ENCODE measurements at places on chromosomes 13 and 19. TPM values are rescaled to one million over a fixed set of nuclear protein-coding genes. Genes with fewer than 3 reads are reported as not detected.

DNA sequence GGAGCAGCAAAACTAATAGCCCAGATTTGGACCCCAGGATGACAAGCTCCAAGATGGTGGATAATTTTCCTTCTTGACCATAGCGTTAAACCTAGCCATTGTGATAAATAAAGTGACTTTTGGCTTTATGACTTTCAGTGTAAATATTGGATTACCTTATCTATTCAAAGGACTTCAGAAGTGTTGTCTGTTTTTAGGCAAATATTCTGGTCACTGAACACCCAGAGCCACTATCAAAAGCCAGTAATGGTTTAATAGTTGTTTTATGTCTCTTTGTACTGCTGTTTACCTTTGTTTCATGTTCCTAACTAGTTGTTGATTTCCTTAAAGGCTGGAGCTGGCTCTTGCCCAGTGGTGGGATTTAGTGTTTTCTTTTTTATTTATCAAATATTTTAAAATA, 81.6 kb downstream of the FGF9 start:
- no peaks in the 10 kb centered on the region for H3K36me3 ChIP-seq
- no peak overlapping the region for H3K4me3 ChIP-seq
- DNase-seq, result no peak
- H3K4me1 ChIP-seq, result peaks cover 14% of the 10 kb centered on the region
- no peak overlapping the region for H3K27ac ChIP-seq

ATXN8OS gene
- not detected for total RNA-seq

GRCh38 chr19:7783991-7784423, 21.0 kb downstream of the CLEC4M start:
- no peaks in the 10 kb centered on the region for H3K4me1 ChIP-seq
- H3K27me3 ChIP-seq, result no peaks in the 10 kb centered on the region
- H3K4me3 ChIP-seq, result no peak overlapping the region
- no peaks in the 10 kb centered on the region for H3K36me3 ChIP-seq

GRCh38 chr19:18768997-18769891, 21.9 kb downstream of the COMP start:
- H3K36me3 ChIP-seq, result no peaks in the 10 kb centered on the region
- H3K4me1 ChIP-seq, result no peaks in the 10 kb centered on the region
- no peak for DNase-seq
- H3K4me3 ChIP-seq, result no peak overlapping the region

GRCh38 chr19:1206864-1207450, 1.4 kb downstream of the STK11 start:
- peak overlapping the region; percentile 70 for H3K4me3 ChIP-seq
- peaks cover 39% of the 10 kb centered on the region for H3K4me1 ChIP-seq
- peak; percentile 54 for DNase-seq

SIGLEC11 gene
- 1.2 TPM for total RNA-seq

CGB8 gene
- total RNA-seq, result not detected

RXFP2 gene
- not detected for total RNA-seq

DNA sequence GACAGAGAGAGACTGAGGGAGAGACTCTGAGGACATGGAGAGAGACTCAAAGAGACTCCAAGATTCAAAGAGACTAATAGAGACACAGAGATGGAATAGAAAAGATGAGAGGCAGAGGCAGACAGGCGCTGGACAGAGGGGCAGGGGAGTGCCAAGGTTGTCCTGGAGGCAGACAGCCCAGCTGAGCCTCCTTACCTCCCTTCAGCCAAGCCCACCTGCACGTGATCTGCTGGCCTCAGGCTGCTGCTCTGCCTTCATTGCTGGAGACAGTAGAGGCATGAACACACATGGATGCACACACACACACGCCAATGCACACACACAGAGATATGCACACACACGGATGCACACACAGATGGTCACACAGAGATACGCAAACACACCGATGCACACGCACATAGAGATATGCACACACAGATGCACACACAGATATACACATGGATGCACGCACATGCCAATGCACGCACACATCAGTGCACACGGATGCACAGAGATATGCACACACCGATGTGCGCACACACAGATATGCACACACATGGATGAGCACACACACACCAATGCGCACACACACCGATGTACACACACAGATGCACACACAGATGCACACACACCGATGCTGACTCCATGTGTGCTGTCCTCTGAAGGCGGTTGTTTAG, 3.3 kb upstream of the F10 start:
- no peak for DNase-seq
- H3K4me1 ChIP-seq, result peaks cover 7% of the 10 kb centered on the region
- no peak overlapping the region for H3K27ac ChIP-seq
- H3K4me3 ChIP-seq, result no peak overlapping the region
- no peaks in the 10 kb centered on the region for H3K27me3 ChIP-seq

DNA sequence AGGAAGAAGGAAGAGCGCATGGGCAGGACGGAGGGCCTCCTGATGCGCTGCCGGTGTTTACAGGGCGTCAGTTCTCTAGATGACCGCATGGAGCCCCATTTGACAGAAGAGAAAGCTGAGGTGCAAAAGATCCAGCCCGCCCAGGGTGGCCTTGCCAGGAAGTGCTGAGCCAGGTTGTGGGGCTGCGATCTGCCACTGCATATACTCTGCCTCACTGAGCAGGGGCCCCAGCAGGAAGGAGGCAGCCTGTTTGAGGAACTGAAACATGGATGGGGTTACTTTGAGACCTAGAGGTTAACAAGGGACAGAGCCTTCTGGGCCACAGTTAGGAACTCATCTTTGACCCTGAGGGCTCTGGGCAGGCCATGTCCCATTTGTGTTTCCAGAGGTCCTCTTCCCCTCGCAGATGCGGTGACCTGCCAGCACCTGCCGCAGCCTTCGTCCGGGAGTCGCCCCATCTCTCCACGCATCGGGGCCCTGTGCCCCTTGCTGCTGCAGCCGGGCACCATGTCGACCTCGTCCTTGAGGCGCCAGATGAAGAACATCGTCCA, 3.2 kb downstream of the EPN1 start:
- no peaks in the 10 kb centered on the region for H3K27me3 ChIP-seq
- no peak for DNase-seq
- H3K4me1 ChIP-seq, result peaks cover 53% of the 10 kb centered on the region
- no peak overlapping the region for H3K4me3 ChIP-seq
- H3K27ac ChIP-seq, result peak overlapping the region; percentile 29

GRCh38 chr19:17659996-17660395, 28.2 kb downstream of the UNC13A start:
- H3K27me3 ChIP-seq, result no peaks in the 10 kb centered on the region
- H3K27ac ChIP-seq, result no peak overlapping the region
- no peak for DNase-seq
- no peak overlapping the region for H3K4me3 ChIP-seq
- no peaks in the 10 kb centered on the region for H3K4me1 ChIP-seq

DNA sequence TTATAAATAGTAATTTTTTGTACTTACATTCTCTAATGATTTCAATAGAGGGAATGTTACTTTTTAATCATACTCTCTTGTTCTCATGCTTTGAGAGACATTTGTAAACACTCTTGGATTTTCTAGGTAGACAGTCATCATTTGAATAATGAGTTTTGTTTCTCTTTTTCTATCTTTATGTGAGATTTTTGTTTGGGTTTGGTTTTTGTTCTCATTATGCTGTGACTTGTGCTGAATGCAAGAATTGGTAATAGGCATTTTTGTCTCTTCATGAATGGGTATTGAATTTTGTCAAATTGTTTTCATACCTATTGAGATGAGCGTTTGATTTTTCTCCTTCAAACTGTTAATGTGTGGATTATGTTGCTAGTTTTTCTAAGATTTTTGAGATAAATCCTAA, 56.8 kb upstream of the GPR183 start:
- no peaks in the 10 kb centered on the region for H3K36me3 ChIP-seq
- no peak overlapping the region for H3K4me3 ChIP-seq
- no peak overlapping the region for H3K27ac ChIP-seq

- no peaks in the 10 kb centered on the region for H3K4me1 ChIP-seq
- peak overlapping the region; percentile 60 for H3K4me3 ChIP-seq
- no peak overlapping the region for H3K27ac ChIP-seq
- H3K36me3 ChIP-seq, result no peaks in the 10 kb centered on the region
- DNase-seq, result no peak
- no peaks in the 10 kb centered on the region for H3K27me3 ChIP-seq
Observed at GRCh38 chr19:36973844-36974195, 57.7 kb downstream of the ZNF568 start.

- peaks cover 38% of the 10 kb centered on the region for H3K36me3 ChIP-seq
- peak; percentile 86 for DNase-seq
- H3K4me1 ChIP-seq, result peaks cover 53% of the 10 kb centered on the region
- H3K27ac ChIP-seq, result peak overlapping the region; percentile 92
- peak overlapping the region; percentile 3 for H3K4me3 ChIP-seq
- H3K27me3 ChIP-seq, result no peaks in the 10 kb centered on the region
Observed at GRCh38 chr19:1259206-1259875, 9.8 kb upstream of the CIRBP start.

LIM2 gene
- not detected for total RNA-seq

DNA sequence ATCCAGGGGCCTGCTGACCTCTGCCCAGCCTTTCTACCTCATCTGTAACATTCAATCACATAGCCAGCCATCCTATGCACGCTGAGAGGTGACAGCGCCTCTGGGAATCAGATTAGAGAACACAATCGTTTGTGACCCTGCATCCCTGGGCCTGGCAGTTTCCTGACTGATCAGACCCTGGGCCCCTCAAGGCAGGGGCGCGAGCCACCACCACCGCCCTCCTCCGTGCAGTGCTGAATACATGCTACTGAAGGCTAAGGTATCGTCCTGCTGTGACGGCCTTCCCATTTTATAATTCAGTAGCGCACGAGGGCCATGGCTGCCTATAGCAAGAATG, 1.3 kb downstream of the TMTC4 start:
- no peak for DNase-seq
- H3K27ac ChIP-seq, result peak overlapping the region; percentile 67
- H3K27me3 ChIP-seq, result no peaks in the 10 kb centered on the region
- no peaks in the 10 kb centered on the region for H3K4me1 ChIP-seq
- peaks cover under 1% of the 10 kb centered on the region for H3K36me3 ChIP-seq

DNA sequence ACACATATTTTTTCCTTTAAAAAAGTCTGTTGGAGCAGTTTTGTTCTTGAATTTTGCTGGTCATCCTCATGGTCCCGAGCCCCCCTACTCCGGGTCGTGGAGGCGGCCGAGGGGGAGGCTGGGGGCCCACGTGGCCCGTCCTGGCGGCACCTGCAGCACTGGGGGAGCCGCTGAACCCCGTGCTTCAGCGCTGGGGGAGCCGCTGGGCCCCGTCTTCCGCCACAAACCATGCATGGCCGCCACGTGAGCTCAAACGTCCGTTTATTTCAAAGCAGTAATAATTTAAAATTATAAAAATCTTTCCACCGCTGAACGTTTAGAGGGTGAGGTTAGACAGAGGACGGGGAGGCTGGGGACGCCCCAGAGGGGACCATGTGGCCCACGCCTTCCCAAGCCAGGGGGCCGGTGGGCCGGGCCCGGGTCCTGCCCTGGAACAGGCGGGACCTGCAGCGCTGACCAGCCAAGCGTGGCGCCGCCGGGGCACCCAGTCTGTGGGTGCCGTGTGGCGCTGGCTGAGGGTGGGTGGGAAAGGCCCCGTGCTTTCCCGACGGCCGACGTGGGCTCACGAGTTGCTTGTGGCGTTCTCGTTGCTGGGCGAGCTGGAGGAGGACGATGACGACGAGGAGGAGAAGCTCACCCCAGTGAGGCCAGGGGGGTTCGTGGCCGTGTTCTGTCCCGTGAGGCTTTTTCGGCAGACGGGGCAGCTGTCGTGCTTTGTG, 8.0 kb downstream of the FGF22 start:
- DNase-seq, result no peak
- no peak overlapping the region for H3K27ac ChIP-seq
- no peaks in the 10 kb centered on the region for H3K4me1 ChIP-seq
- H3K4me3 ChIP-seq, result no peak overlapping the region
- peaks cover 40% of the 10 kb centered on the region for H3K36me3 ChIP-seq
- no peaks in the 10 kb centered on the region for H3K27me3 ChIP-seq

GRCh38 chr13:50136678-50137077, 121.4 kb downstream of the KCNRG start:
- H3K4me1 ChIP-seq, result no peaks in the 10 kb centered on the region
- H3K36me3 ChIP-seq, result no peaks in the 10 kb centered on the region
- no peak overlapping the region for H3K27ac ChIP-seq
- H3K27me3 ChIP-seq, result peaks cover 16% of the 10 kb centered on the region
- no peak overlapping the region for H3K4me3 ChIP-seq

PRTN3 gene
- total RNA-seq, result not detected

DNA sequence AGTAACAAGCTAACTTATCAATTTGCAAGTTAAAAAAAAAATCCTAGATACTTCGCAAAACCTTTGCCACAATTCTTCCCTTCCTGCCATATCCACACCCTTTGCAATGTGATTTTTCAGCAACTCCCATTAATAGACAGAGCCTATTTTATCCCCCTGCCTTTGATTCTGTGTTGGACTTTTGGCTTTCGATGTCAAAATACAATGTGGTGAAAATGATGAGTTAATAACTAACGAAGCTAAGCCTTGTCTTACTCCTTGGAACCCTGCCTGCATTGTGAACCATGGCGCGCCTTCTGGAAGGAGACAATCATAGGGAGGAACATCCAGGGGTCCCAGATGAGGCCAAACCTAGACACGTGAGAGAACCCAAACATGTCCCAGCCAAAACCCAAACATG, 6.4 kb downstream of the CYP4F2 start:
- no peak for DNase-seq
- no peaks in the 10 kb centered on the region for H3K27me3 ChIP-seq
- H3K36me3 ChIP-seq, result peaks cover 13% of the 10 kb centered on the region
- no peak overlapping the region for H3K4me3 ChIP-seq

LSR gene
- 126 TPM for total RNA-seq

FBXO17 gene
- 29.4 TPM for total RNA-seq

DNA sequence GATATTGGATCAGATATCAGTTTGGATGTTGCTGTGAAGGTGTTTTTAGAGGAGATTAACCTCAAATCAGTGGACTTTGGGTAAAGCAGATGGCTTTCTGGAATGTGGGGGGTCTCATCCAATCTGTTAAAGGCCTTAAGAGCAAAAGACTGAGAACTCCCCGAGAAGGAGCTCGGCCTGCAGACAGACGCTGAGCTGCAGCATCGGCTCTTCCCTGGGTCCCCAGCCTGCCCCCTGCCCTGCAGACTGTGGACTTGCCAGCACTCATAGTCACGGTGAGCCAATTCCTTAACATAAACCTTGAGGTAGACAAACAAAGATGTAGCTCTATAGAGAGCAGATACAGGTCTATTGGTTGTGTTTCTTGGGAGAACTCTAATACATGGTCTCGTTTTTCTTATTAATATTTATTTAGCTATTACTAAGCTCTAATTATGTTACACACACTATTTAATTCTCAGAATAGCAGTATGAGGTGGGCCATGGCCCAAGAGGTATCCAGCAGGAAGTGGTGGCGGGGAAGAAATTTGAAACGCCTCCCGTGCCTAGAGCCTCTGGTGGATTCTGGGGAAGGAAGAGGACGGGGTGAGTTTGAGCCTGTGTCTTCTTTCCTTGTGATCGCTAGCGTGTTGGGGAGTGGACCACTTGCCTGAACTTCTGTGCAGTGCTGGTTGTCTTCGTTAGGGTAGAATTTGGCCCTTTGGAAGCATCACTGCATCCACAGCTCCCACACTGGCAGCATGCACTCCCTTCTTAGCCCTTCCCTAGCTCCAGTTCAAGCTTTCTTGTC, 305.3 kb downstream of the TEX29 start:
- H3K36me3 ChIP-seq, result no peaks in the 10 kb centered on the region
- H3K27me3 ChIP-seq, result no peaks in the 10 kb centered on the region
- DNase-seq, result no peak
- H3K4me1 ChIP-seq, result no peaks in the 10 kb centered on the region
- H3K4me3 ChIP-seq, result no peak overlapping the region

Measured in right lobe of liver (tissue), 6 donors.